ENCODE measurements at places on chromosomes 6 and 20.

DNA sequence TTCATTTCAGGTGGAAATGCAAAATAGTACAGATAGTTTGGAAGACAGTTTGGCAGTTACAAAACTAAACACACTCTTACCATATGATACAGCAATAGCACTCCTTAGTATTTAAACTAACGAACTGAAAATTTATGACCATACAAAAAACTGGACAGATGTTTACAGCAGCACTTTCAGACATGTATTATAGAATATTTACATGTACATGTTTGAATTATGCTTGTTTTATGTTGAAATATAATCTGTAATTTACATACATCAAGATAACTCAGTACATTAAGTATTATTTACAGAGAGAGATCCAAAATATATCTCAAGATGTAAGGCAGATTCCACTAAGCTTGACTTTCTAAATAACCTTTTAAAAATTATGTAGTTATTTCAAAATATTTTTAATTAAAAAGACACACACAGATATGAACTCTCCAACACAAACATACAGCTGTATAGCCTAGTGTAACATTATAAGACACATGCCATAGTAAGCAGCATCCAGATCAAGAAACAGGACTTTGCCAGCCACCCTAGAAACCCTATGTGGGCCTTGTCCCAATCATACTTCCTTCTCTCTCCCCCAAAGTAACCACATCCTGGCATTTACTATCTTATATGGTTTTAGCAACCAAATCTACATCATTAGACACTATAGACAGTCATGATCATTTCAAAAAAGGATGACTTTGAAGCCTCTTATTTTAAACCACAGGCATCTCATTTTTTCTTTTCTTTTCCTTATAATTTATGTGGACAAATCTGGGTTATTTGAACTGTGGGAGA is 82.2 kb downstream of the MAN1A1 start:
- peak; percentile 7 for DNase-seq

DNA sequence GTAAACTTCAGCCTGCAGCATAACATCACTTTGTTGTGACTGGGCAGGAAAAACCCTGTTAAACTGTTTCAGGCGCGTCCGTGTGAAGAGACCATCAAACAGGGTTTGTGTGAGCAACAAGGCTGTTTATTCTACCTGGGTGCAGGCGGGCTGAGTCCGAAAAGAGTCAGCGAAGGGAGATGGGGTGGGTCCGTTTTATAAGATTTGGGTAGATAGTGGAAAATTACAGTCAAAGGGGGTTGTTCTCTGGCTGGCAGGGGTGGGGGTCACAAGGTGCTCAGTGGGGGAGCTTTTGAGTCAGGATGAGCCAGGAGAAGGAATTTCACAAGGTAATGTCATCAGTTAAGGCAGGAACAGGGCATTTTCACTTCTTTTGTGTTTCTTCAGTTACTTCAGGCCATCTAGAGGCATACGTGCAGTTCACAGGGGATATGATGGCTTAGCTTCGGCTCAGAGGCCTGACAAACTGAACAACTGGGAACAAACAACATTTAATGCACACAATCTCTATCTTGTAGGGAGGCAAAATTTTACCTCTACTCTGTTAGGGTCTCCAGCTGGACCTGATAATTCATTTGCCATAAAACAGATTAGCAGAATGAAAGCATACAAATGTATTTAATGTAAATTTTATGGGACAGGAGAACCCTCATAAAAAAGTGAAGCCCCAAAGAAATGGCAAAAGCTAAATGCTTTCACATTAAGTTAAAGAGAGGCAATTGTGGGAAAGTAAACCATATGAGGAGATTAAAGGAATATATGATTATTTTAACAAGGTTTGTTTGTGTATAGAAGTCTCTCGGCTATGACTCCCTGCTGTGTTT is 58.3 kb upstream of the HFE start:
- DNase-seq, result no peak

DNA sequence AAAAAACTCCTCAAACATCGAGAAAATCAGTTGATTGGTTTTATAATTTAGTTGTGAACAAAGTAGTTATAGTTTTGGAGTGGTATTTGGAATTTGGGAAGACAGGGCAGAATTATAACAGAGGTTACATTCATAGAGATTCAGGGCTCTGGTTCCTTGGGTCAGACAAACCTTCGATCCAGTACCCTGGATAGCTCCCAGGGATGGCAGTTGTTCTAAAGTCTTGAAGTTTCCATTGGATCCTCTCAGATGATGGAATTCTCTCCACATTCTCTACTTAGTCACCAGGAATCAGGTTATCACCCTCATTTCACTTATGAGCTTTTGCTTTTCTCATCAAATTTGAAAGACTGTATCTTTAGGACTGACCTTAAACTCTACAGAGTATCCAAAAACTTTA is 285.1 kb downstream of the CENPW start:
- DNase-seq, result no peak

DNA sequence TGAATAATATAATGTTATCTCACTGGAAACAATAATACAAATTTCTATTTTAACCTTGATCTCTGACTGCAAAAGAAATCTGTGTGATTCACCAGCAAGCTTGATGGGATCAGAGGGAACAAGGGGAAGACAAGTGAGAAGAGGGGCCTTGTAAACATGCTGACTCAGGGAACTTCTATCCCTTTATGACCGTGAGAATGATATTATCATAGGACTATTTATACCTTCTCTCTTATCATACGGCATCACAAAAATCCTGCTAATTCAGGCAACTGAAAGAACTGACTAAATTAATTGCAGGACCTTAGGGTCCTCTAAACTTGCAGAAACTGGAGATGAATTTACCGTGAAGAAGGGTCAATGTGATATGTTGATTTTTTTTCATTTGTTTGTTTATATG is 173.3 kb downstream of the PTPRK start:
- DNase-seq, result no peak

GRCh38 chr6:157513619-157514485 is 132.9 kb downstream of the ZDHHC14 start:
- DNase-seq, result no peak

- peak; percentile 70 for DNase-seq
Measured at GRCh38 chr6:52663120-52663935, 7.6 kb upstream of the TMEM14A start.

- no peak for DNase-seq
Measured at GRCh38 chr6:89492025-89492640, 59.2 kb downstream of the ANKRD6 start.

DNA sequence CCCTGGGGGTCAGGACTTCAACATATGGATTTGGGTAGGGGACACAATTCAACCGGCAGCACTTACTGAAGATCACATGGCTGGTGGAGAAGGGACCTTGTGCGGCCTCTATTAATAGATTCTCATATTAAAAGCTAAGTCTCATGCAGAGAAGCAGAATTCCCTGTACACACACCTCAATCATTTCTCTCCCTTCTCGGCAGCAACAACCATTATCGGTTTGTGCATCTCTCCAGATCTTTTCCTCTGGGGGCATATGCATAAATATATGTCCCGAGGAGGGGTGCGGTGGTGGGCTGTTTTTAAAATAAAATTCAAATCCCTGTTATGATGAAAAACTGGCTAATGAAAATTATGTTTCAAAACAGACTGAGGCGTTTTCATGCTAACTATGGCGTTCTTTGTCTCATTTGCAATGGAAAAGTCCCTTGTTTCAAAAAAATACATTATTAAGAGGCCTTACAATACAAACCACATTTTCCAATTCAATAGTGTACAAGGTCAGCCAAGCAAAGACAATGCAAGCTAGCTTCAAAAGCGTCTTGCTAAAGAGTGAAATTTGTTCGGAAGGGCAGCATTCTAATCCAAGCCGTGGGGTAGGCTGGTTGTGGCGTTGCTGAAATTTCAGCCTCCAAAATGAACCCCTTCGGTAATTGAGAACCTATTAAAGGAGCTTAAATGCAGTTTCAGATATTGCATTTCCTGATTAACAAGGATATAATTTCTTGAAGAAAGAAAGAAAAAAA is 17.3 kb downstream of the APCDD1L start:
- DNase-seq, result no peak

- no peak for DNase-seq
Measured at GRCh38 chr6:32867554-32868256, 13.7 kb downstream of the PSMB9 start.

GRCh38 chr6:158013904-158014504 is 32.3 kb downstream of the SYNJ2 start:
- DNase-seq, result no peak

DNA sequence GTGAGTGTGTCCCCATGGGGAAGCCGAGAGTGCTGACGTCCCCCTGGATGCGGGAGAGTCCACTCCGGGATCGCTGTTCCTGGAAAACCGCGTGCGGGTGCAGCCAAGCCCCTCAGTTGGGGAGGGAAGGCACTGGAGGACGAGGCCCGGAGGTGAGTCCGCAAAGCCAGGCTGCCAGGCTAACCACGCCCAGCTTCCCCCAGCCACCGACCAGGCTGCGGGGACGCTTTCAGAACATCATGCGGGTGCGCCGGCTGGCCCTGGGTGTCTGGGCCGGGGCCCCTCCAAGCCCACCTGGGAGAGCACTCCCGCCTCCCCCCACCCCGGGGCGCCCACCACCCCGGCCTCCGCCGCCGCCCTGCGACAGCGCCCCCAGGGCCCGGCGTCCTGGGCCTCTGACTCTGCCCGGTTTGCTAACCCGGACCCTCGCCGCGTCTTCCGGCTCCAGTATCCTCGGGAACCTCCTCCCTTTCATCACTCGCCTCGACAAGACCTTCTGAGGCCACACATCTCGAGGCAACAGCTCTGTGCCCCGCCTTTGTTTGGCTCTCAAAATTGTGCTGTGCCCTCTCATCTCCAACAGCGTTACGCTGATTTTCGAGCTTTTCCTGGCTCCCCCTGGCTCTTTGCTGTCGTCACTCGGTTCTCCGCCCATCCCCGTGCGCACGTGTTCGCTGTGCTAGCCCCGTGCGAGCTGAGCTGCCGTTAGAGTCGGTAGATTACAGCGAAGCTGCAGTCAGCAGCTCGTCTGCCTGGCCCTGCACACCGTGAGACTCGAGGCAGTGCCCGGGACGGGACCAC is 47.1 kb upstream of the ENTPD6 start:
- peak; percentile 53 for DNase-seq

DNA sequence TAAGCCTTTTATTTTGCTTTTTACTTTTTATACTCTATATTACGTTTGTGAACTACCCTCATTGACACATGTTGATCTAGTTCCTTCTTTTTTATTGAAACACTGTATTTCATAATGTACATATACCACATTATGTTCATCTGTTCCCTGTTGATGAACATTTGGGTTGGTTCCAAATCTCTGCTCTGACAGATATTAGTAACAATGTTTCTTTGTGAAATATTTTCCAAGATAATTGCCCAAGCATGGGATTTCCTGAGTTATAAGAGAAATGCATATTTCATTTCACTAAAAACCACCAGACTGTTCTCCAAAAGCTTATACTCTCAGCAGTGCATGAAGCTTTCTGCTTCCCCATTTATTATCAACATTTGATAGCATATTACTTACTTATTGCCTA is 44.2 kb upstream of the TNFRSF21 start:
- DNase-seq, result no peak

DNA sequence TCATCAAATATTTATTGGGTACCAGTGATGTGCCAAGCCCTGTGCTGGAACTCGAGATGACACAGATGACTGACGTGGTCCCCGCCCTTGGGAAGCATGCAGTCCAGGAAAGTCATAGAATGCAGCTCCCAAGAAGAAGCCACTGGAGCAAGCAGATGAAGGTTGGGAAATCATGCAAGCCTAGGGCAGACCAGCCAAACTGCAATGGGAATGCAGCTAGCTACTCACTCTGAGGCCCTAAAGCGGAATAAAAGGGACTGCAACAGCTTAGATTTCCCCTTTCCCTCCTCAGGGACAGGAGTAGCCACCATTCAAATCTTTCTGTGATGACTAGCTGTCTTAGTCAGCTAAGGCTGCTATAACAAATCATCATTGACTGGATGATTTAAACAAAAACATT is 152.2 kb downstream of the MAFB start:
- DNase-seq, result no peak

DNA sequence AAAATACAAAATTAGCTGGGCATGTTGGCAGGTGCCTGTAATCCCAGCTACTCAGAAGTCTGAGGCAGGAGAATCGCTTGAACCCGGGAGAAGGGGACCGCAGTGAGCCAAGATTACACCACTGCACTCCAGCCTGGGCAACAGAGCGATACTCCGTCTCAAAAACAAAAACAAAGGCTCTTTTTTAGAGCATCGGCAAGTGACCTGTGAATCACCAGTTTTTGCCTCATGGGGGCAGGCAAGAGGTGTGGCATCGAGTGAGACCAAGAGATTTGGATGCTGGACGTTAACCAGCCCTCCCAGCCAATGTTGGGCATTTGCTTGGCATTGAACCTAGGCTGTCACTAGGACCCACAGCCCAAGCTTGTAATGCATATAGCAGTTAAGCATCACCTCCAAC is 14.6 kb upstream of the CDK5RAP1 start:
- DNase-seq, result no peak

DNA sequence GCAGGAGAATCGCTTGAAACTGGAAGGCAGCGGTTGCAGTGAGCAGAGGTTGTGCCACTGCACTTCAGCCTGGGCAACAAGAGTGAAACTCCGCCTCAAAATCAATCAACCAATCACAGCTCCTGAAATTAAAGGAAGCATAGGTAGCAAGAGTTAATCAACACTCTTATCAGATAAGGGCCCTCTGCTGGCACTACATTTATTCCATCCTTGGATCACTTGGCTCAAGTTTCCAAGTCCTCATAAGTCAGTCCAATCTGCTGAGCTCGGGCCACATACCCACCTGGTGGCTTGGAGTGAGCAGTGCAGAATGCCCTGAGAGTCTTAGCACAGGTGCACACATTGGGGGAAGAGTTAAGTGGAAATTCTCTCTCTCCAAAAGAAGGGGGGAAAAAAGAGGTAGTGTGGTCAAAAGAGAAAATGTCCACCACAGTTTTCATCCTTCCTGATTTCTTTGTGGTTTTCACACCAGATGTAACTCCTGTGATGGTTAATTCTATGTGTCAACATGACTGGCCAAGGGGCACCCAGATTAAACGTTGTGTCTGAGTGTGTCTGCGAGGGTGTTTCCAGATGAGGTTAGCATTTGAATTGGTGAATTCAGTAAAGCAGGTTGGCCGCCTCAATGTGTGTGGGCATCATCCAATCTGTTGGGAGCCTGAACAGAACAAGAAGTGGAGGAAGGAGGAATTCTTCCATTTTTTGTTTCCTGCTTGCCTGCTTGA is 14.2 kb upstream of the FAM8A1 start:
- DNase-seq, result no peak

All from CD4-positive, alpha-beta T cell treated with Interleukin-6 at 100 ng/mL for 8 hours (primary cell).